ENCODE measurements at places on chromosomes 2 and 18. TPM values are rescaled to one million over a fixed set of nuclear protein-coding genes. Genes with fewer than 3 reads are reported as not detected.

DNA sequence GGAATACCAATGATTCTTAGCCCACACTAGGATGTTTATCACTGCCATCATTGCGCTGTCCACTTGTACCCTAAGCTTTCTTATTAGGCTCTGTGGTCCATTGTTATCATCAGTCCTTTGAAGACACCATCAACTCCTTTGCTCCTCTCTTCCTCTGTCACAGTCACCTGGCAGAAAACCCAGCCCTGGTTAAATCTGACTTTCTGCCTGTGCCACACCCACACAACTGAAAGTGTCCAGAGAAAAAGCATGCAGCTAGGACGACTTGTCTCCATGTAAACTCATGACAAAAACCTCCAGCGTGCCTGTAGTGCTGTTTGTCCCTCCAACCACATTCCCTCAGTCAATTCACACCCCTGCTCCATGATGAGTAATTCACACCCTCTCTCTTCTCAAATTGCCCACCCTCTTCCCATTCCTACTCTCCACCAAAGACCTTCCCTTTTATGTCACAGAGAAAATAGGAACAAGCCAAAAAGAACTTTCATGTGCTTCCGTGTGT lies 297.4 kb upstream of the MGAT5 start:
- no peak for DNase-seq

- DNase-seq = no peak
These were observed 17.3 kb upstream of the RHOB start for GRCh38 chr2:20429528-20429927.

SMARCAL1 gene
- 32.2 TPM for total RNA-seq

DNA sequence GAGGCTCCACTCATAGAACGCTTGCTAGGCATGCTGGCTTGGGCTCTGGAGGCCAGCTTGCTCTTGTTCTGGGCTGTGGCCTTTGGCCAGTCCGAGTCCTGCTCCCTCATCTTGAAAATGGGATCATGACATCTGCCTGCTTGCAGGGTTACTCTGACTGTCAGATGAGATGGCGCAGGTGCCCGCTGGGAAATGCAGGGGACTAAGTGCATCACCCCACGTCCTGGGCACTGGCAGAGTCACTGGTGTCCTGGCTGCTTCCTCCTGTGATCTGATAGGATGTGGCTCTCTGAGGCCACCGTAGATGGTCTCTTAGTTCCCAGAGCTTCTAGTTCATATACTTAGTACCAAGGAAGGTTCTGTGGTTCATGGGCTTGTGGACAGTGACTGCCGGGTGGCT lies 18.5 kb downstream of the LDLRAD4 start:
- no peak for DNase-seq

SLC19A3 gene
- total RNA-seq = 0.41 TPM

- peak; percentile 32 for DNase-seq
These were observed 460.7 kb downstream of the MTX2 start for GRCh38 chr2:176729706-176730569.

CYB5A gene
- total RNA-seq = 144 TPM

DNA sequence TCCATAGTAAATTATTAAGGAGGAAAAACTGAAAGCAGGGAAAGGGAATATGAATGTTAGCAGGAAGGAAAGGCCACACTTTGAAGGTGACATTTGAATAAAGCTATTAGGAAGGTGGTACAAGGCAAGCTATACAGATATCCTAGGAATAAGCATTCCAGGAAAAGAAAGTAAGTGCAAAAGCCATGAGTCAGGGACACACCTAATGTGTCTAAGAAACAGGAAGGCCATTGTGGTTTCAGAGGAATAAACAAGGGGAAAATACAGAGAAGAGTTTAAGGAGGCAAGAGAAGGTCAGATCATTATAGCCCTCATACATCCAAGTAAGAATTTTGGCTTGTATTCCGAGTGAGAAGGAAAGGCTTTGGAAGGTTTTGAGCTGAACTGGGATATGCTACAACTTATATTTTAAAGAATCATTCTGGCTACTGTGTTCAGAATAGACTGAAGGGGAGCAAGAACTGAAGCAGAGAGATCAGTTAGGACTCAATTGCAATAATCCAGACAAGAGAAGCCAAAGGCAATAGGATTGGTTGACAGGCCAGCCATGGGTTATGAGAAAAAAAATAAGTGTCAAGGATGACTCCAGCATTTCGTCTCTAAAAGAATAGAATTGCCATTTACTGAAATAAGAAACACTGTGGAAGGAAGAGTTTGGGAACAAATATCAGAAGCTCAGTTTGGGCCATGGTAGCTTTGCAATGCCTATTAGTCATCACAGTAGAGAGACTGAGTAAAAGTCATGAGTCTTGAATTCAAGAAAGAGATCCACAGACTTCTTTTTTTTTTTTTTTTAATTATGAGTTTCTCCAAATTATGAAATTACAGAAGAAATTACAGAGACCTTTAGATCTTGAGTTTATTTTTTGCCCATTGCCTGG lies 11.3 kb downstream of the RAD51AP2 start:
- no peak for DNase-seq

GRCh38 chr2:183195998-183196409 lies 71.8 kb downstream of the NUP35 start:
- no peak for DNase-seq

ZNF513 gene
- 22.0 TPM for total RNA-seq

GRCh38 chr2:28484835-28485234 lies 11.0 kb upstream of the PLB1 start:
- no peak for DNase-seq

DNA sequence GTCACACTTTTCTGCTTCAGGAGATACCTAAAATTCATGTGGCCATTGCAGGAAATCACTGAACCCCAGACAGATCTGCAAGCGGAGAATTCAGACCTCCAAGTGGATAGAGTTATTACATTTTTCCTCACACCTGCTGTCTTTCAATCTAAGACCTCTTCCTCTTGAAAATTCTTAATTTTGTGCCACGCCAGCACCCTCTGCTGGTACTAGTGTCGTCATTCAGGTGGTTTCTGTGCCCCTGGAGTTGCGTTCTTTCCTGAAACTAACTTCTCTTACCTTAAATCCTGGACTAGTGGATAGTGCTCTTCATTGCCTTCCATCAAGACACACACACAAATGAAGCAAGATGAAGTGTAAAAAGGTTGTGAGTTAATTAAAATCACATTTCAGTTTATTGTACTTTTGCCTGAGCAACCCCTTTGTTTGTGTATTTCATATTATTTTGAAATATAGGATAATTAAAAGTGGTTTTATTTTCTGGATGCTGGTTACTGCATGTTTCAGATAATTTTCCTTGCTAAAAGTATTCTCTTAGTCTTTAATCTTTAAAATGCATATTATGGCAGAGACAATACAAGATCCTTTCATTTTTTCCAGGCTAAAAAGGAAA lies 1.6 kb upstream of the DNER start:
- no peak for DNase-seq

DNA sequence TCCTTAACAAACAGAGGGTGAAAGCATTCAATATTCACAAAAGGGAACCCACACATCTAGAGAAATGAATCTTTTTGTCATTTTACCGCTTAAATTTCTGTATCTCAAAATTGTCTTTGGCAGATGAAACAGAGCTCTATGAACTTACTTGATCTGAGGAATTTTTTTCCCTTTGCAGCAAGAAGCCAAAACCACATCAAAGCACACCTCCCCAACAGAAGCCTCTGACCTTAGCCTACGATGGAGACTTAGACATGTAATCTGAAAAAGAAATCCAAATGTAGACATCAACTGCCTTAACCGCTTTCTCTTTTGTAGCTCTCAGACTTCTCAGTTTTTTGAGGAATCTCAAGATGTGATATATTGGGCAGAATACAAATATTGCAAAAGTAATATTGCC lies 287.9 kb upstream of the HNMT start:
- no peak for DNase-seq

CDH7 gene
- 1.0 TPM for total RNA-seq

PHLPP1 gene
- 44.1 TPM for total RNA-seq

GRCh38 chr2:233708942-233709341 lies 3.8 kb upstream of the UGT1A5 start:
- no peak for DNase-seq

ANKRD23 gene
- total RNA-seq = 15.2 TPM

NPHP1 gene
- total RNA-seq = 5.2 TPM

ATP6V1B1 gene
- 1.2 TPM for total RNA-seq

GREB1 gene
- total RNA-seq = 224 TPM

DNA sequence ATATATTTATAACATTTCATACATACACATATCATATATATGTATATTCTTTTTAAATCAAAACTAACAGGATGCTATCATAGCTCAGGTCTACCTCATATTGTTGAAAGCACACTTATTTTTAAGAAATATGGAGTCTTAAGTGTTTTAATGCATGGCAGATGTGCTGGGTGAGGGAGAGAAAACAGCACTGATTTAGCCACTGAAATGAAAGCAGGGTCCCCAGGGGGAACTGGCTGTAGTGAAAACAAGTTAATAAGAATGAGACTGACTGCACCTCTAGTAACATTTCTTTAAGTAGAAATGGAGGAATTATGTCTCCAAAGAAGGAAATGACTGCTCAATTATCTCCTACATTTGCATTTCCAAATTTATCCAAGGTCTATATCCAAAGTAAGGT lies 857.8 kb downstream of the DCDC2C start:
- no peak for DNase-seq

DNA sequence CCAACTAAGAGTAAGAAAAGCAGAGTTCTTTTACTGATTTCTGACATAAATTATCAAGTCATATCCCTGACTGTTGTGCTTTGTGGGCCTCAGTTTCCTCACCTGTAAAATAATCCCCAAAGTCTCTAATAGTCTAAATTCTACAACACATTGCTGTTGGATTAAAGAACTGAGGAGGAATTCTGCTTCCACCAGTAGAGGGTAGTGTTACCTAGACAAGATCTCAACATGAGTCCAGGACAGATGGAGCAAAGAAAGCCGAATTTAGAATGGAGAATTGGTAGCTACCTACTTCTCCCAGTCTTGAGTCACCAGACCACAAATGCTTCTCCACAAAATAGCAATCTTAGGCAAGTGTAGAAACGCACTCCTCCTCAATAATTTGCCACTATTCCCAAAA lies 462.5 kb upstream of the FSHR start:
- DNase-seq = no peak

PLB1 gene
- 7.4 TPM for total RNA-seq

GYPC gene
- total RNA-seq = 17.3 TPM

DNA sequence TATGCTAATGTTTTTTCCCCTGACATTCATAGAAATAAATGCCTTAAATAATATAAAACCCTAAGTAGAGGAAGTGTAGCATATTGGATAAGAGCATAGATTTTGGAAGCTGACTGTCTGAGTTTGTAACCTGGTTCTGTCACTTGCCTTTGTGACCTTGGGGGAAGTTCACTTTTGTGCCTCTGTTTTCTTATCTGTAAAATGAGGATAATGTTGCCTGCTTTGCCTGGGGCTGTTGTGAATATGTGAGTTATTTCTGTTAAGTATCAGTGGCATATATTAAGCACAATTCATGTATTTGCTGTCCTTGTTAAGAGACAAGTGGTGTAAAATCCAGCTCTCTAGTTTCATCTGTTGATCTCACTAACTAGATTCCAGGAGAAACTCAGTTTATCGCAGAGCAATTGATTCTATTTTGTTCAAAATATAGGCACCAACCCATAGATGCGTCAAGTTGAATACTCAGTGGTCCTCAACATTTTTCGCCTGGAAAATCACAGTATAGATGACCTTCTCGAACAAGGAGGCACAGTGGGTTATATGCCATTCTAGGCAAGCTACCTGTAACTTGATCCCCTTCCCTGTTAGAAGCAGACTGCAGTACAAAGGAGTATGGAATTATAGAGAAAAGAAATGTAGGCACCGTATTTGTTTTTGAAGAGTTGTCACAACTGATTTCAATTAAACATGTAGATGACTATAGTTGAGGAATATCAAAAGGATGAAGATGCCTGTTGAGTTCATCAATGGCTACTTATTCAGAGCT lies 67.0 kb downstream of the SOCS6 start:
- no peak for DNase-seq

CD8A gene
- total RNA-seq = 1.3 TPM

DNA sequence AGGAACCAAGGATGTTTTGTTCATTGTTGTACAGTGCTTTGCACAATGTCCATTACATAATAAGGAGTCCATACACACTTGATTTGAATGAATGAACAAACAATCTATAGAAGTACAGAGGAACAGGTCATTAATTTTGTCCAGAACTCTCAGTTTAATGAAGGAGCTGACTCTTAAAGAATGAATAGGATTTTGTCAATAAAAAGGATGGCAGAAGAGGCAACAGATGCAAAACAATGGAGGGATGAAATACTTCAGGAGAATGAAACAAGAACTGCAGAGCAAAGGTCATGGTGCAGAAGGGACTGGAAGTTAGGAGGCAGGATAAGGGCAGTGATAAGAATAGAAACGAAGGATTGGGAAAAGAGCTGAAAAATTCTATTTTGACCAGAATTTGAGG lies 28.7 kb upstream of the COL5A2 start:
- no peak for DNase-seq

- no peak for DNase-seq
These were observed 66.7 kb downstream of the TRIP12 start for GRCh38 chr2:229855116-229855515.

- no peak for DNase-seq
These were observed 32.3 kb upstream of the SATB2 start for GRCh38 chr2:199490049-199490448.

DNA sequence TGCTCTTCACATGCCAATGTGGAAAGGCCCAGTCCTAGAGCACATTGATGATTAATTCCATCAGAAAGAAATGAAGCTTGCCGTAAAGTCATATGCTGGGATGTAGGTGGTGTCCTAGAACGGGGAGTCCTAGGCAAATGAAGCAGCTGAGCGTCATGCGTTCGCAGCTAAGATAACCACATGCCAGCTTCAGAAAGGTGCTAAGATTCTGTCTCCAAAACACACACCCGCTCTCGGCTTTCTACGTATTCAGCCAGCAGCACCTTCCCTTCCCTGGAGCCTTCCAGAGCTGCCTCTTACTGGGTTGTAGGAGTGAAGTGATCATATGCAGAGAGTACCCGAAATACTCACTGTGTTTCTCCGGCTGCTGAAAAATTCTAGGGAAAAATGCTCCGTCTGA lies 421.6 kb upstream of the ID2 start:
- no peak for DNase-seq

DNA sequence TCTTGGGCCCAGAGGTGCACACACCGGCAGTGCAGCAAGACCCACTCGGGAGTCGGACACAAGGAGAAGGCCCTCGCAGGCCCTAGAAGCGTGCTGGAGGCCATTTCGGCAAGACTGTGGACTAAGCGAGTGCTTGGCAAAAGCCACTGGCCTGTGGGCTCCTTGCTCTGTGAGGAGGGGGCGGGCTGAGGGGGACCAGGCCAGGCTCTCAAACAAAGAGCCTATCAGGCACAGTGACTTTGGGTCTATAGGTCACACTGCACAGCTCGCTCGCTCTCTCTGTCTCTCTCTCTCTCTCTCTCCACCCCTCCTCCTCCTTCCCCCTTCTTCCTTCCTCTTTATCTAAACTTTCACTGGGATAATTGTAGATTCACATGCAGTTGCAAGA lies 23.6 kb upstream of the ZCCHC2 start:
- no peak for DNase-seq

- DNase-seq = no peak
These were observed 31.4 kb downstream of the MAP4K4 start for GRCh38 chr2:101728865-101729264.

ABCG8 gene
- total RNA-seq = 0.57 TPM

CNTNAP5 gene
- 0.11 TPM for total RNA-seq

MYO1B gene
- total RNA-seq = 38.3 TPM

HYCC2 gene
- total RNA-seq = 13.6 TPM

OR6B2 gene
- not detected for total RNA-seq

GRCh38 chr18:79385708-79386341 lies 9.9 kb upstream of the NFATC1 start:
- no peak for DNase-seq

Data from prostate gland (tissue), 2 donors.